ENCODE measurements at places on chromosomes 4 and X.

DNA sequence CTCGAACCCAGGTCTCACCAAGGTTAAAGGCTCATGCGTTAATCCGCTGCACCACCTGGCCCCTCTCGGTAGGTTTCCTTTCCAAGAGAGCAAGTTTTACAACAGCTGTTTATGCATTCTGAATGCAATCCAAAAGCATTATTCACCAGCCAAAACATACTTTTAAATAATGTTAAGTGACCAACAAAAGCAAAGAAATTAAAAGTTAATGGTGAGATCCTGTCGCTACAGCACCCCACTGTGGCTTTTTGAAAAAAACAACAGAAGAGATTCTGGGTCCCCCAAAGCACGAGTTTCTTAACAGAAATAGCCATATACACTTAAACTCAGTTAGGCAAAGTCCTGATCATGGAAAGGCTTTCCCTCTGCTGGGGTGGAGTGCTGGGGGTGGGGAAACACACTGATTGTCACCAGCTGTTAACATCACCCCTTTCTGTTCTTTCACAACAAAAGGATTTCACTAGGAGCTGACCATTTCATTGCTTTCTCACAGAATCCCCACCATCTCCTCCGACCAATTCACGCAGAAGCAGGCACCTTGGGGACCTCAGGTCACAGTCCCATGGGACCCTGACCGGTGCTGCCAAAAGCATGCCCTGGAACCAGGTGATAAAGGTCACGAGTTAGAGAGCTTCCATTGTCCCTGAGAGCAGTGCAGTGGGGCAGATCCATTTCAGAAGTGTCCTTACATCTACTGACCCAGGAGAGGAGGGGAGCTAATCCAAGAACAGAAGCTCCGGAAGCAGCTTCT lies 51.2 kb downstream of the ZNF827 start:
- no peak for DNase-seq

DNA sequence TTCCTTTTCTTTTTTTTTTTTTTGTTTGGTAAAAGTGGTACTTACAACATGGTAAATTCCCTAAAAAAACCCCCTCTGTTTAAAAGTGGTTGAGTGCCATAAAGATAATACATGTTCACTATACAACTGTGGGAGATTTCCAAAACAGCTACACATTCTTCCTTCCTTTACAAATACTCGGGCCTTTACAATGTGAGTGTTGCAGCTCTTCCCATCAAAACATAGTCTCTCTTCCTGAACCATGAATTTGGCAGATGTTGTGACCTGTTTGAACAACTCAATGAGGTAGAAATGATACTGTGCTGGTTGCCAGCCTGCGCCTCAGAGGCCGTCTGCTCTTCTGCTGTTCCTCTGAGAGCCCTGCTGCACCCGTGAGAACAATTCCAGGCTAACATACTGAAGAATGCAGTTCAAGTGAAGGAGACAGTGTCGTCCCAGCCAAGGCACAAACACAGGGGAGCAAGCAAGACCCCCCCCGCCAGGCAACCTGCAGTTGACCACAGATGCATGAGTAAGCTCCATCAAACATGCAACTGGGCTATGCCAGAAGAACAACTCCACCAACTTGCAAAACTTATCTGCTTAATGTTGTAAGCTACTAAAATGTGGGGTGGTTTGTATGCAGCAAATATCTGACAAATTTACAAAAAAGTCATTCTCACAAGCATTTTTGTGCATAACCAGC lies 645.0 kb downstream of the PCDH7 start:
- DNase-seq = no peak

DNA sequence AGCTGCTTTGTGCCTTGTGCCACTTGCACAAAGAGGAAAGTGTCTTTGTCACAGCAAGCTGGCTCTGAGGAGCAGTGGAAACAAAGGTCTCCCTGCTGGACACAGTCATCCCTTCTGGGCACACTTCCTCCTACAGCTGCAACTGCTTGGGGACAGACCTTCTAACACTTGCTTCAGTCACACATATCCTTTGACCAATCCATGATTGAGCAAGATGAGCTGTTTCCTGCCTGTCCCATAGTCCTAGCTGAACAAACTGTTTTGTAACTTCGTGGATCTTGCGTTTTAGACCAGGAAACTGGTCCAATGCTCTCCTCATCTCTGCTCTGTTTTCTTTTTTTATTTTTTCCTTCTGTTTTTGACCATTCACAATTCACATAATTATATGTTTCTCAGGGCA lies 98.5 kb downstream of the RRAGB start:
- no peak for DNase-seq

GRCh38 chr4:173001571-173001970 lies 167.0 kb upstream of the GALNT7 start:
- no peak for DNase-seq

- no peak for DNase-seq
Measured at GRCh38 chrX:70043685-70044084, 6.1 kb downstream of the AWAT2 start.

- no peak for DNase-seq
Measured at GRCh38 chr4:47876310-47876709, 38.1 kb downstream of the NFXL1 start.

DNA sequence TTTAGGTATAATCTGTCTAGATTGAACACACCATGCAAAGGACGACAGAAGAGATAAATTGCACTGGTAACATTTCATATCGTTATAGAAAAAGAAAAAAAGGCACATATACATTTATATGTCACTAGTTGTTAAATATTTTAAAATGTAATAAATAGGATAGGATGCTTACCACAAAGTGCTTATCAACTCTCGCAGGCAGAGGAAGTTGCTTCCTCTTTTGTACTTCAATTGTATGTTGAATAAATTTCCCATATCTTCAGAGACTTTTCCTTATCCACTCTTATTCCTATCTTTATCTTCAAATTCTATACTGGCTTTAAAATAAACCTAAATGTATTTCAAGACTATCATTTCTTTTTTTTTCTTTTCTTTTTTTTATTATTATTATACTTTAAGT lies 163.3 kb upstream of the SPOCK3 start:
- no peak for DNase-seq

DNA sequence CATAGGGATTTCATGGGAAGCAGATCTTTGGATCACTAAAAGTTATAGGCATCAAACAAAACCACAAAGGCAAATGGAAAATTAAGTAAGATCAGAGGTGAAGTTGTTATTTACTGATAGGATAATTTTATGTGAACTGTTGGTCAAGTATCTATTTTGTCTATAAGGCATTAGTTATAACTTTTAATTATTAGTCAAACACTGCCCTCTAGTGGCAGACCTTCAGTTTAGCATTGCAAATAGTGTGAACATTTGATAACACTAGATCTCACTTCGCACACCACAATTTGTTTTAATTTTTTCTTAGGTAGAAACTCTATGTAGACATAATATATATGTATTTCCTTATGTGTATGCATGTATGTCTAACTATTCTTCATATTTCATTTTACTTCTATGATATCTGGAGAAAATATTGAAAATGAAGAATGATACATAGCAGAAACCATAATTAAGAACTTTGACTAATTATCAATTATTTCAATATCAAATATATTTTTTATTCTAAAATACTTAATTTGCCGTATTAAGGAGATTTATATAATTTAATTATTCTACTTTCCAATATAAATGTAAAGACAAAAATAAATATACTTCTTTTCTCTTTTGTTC lies 214.5 kb upstream of the TACR3 start:
- no peak for DNase-seq

GRCh38 chr4:75340561-75340960 lies 173.6 kb downstream of the RCHY1 start:
- no peak for DNase-seq

DNA sequence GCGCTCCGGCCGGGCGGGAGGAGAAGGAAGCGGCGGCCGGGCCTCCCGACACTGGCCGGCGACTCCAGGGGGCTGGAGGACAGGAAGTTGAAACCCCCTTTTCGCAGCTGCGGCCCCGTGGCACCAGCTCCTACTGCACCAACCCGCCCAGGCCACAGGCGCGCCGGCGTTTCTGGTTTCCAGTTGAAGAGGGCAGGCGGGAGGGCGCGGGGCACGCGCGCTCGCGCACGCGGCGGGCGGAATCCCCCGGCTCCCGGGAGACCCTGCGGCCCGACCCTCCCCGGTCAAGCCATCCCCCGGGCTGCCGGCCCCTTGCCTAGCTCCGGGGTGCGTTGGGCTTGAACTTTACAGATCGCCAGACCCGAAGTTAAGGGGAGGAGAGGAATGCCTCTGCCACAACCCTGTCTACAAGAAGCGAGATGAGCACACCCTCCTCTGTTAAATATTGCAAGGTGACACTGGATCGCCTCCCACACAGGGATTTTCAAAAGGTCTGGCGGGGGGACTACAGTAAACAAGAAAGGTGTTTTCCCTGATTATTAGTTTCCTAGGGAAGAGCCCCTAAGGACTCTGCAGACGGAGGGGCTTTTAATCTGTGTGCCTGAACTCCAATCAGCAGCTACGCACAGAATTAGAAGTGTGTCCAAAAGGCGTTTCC lies 1.4 kb downstream of the ELOVL6 start:
- peak; percentile 47 for DNase-seq

GRCh38 chr4:60266505-60266904 lies 933.6 kb upstream of the ADGRL3 start:
- no peak for DNase-seq

- DNase-seq = peak; percentile 92
Measured at GRCh38 chr4:185142912-185143600, at the start of gene SLC25A4. Gene SLC25A4, plus strand, starts transcription at chr4:185143266. Its CDS starts 107 bp downstream, at chr4:185143373.

DNA sequence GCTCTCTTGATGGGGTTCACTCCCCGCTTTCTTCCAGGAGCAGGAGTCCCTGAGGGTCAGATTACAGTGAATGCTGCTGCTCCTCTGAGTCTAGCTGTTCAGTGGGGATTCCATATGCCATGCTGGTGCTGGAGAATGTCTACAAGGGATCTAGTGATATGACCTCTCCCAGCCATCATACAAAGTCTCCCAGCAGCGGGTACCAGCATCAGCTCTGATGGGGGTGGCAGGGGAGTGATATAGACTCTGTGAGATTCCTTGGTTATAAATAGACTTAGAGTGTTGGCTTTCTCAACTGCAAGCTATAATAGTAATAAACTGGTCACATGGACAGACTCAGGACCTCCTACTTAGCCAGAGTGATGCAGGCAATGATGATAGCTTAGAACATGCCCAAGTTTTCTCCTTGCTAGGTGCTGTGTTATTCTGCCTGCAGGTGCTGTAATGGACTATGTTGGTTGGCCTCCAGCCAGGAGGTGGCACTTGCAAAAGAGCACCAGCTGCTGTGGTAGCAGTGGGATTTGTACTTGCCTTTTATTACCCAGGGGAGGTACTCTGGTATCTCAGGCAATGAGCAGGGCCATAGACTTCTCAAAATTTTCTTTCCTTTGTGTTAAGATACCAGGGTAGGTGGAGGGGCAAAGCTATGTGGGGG lies 202.9 kb downstream of the CHIC1 start:
- DNase-seq = no peak

Data from occipital lobe (tissue), 3 donors.